ENCODE measurements at places on chromosomes 4 and X.
A peak's percentile ranks its signal among the peaks of the same experiment; 100 is the strongest.

DNA sequence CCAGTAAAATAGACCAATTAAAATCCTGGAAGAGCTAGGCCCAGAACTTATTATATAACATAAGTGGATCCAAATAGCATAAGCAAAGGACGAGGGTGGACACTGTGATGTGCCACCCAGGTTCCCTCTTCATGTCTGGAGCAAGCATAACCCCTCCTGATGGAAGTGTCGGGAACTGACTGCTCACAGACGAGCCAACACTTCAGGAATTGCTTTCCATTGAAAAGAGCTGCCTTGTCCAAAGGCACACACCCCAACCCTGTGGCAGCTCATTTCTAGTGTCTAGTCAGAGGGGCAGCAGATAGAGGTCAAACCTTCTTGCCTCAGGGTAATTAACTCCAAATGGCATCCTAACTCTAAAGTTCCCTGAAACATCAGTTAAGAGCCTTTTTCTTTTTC, 15.3 kb downstream of the DDIT4L start:
- no peak for DNase-seq

GRCh38 chr4:146340798-146341197, 126.5 kb downstream of the REELD1 start:
- peak; percentile 36 for DNase-seq

DNA sequence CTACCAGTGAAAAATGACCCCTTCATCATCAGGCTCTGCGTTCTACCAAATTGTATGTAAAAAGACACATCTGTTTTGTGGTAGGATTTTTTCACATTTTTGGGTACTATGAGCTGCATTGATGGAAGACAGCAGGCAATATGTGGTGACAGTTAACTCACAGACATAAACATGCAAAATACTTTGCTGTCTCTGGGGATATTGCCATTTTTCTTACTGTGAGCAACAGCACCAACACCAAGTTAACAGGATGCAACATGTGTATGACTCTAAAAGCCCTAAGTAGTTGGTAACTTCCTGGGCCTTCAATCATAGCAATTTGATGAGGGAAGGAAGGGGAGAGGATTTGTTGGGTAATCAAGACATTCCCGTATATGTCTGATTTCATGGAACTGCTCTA, 56.4 kb upstream of the DRP2 start:
- no peak for DNase-seq

DNA sequence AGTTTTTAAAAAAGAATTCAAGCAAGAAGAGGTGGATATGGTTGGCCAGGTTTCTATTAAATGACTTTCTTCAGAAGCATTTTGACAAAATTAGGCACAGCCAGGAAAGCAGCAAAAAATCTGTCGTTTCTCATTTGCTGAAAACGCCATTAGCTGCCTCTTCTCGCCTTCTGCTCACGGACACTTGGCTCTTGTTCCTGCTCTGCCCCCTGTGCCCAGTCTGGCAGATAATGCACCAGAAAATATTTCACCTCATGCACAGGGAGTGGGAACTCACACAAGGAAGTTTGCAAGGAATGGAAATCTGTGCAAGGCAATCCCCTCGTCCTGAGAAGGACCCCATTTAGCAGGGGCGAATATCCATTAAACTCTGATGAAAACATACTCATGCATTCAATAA, 260.0 kb downstream of the PACRGL start:
- DNase-seq, result no peak

DNA sequence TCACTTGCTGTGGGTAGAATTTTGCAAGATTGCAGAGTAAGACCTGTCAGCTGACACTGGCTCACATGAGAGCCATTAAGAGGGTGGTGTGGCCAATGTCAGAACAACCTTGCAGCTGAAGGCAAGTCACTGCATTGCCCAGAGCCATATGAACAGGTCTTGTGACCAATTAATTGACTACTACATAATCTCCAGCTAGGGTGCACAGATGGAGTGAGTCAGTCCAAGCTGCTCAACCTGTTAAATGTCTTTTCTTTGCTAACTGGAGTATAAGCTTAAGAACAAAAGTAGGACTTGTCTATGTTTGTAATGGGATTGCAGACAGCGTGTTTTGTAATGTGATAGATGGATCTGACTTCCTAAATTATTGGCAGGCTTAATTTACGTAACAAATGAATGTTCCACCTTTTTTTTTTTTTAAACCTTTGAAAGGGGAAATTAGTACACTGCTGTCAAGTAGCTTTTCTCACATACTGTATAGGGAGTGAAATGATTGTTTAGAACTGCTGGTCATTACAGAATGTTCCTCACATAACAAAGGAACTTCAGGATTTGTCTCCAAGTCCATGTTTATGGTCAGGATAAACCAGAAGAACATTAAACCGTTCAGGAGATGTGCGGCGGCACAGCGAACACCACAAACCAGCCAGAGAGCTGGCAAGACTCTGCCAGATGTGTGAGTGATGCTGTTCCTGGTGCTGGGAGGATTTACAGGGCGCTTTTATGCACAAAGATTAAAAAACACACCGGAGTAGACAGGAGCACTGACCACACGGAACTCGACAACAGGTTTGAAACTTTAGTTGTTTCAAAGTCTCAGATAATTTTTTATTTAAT, 37.0 kb downstream of the FNIP2 start:
- DNase-seq, result no peak

DNA sequence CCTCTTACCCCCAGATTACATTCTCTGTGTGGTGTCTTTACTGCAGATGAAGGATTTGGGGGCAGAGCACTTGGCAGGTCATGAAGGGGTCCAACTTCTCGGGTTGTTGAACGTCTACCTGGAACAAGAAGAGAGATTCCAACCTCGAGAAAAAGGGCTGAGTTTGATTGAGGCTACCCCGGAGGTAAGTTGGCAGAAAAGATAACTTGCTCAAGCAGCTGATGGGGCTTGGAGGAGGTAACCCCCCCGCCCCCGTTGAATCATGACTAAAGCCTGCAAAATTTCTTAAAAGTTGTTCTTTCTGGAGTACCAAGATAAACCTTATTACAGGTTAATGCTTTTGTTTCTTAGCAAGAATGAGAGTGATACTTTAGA, 1.5 kb downstream of the CCNG2 start:
- no peak for DNase-seq

- peak; percentile 17 for DNase-seq
Observed at GRCh38 chr4:108725457-108725856, 37.4 kb downstream of the ETNPPL start.

DNA sequence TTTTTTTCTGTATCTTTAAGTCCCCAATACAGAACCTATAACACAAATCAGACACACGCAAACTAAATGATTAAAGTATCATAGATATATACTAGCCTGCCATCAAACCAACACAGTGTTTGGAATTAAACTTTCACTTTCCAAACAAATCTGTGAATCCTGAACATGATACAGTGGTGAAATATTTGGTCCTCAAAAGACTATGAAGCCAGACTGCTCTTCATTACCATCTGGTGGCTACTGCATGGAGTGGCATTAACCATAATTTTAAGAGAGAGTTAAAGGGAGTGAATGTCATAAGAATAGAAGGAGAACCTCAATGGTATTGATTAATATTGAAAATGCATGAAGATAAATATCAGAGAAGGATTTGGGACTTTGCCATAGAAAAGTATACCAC, 9.2 kb upstream of the GABRA4 start:
- DNase-seq, result peak; percentile 19

GRCh38 chr4:92952897-92953296, 649.1 kb downstream of the GRID2 start:
- DNase-seq, result no peak

DNA sequence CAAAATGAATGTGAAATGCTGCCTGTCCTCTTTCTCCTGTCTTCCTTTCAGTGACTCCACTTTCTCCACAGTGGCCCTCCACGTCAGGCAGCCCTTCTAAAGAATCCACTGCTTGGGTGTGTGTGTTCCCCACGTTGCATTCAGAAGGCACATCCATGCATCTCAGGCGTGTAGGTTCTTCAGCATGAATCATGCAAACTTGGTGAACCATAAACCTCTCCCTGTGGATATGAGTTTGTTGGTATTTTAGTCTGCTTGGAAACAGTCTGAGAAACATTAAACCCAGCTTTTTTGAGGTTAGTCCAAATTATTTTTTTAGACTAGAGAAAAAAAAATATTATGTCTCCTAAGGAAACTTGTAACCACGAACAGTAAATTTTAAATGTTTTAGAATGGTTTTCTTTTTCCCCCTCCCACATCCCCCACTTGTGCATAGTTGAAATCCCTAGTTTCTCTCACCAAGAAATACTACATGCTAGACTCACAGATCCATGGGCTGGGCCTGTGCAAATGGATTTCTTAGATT, 251.6 kb downstream of the CBR4 start:
- DNase-seq, result no peak

DNA sequence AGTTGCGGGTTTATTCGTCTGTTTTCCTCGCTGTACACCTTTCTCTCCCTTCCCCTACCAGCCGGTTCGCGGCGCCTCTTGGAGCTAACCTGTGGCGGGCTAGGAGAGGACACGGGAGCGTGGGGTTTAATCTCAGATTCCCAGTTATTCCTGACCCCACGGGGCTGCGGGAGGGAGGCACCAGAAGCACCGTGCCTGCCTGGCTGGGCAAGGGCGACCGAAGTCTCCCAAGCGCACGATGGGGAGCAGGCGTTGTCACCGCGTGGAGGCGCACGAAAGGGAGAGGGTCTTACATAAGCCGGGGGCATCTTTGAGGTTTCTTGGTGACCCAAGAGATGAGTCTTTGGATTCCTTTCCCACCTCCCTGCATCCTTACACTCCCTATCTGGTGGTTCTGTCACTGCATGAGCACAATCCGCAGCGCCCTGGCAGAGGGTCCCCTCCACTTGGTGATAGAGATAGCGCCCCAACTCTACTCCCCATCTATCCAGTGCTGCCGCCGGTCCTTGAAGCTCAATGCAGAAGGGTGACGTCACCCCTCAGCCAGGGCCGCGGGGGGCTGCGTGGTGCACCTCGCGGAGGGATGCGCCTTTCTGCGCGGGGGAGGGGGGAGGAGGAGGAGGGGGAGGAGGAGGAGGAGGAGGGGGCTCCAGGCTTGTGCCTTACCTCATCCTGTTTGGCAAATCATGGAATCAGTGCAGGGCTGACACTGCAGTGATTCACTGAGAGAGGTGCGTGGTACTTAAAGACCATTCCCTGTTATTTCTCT, 793 bp downstream of the TSPAN7 start:
- DNase-seq, result no peak

DNA sequence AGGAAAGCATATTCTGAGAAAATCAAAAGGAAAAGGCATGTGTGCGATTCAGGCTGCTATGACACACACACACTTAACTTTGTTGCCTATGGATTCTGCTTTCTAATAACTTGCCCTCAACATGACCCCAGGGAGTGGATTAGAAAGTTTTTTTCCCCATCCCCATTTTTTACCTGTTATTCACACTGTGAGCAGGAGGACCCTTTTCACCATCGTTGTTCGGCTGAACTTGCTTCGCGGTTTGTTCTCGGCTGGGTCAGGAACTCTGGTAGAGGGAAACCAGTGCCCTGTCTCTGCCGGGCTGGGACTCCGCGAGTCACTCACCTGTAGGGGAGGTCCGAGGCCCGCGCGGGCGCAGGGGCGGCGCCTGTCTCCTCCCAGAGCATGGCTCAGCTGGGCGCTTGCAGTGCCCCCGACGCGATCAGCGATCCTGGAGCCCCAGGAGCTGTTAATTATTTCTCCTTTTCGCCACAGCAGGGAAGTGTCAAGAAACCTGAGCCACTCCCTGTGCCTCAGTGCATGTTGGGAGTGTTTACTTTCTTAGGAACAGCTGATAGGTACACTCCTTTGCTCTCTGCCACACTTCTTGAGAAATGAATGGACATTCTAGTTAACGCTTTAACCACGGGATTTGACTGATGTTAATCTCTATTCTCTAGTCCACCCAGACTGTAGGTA, at the start of gene RASSF6:
Gene RASSF6, minus strand, starts transcription at position 322 of the 678 bp plus-strand sequence. CDS start 8,641 bp downstream, outside the sequence.
- peak; percentile 76 for DNase-seq

DNA sequence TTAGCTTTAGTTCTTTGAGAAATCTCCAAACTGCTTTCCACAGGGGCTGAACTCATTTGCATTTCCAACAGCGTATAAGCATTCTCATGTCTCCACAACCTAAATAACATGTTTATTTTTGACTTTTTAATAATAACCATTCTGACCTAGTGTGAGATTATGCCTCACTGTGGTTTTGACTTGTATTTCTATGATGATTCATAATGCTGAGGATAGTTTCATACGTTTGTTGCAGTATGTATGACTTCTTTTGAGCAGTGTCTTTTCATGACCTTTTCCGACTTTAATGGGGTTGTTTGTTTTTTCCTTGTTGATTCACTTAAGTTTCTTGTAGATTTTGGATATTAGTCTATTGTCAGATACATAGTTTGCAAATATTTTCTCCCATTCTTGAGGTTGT, 1833.0 kb upstream of the PCDH10 start:
- no peak for DNase-seq

- DNase-seq, result no peak
Observed at GRCh38 chr4:115293093-115293462, 179.7 kb upstream of the NDST4 start.

DNA sequence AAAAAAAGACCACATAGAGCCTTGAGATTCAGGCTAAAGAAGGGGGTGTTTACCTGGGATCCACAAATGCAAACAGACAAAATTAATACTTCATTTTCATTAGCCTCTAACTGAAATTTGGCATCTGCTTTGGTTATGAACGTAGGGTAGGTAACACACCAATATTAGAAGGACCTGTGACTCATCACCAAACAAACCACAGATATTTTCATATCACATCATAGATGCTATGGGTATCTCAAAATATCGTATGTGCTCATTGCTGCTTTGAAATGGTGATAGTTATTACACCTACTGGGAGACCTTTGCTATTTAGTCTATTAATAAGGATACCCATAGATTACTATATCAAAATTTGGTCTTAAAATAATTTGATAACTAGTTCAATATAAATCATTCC, 180.6 kb upstream of the MAP3K15 start:
- no peak for DNase-seq

DNA sequence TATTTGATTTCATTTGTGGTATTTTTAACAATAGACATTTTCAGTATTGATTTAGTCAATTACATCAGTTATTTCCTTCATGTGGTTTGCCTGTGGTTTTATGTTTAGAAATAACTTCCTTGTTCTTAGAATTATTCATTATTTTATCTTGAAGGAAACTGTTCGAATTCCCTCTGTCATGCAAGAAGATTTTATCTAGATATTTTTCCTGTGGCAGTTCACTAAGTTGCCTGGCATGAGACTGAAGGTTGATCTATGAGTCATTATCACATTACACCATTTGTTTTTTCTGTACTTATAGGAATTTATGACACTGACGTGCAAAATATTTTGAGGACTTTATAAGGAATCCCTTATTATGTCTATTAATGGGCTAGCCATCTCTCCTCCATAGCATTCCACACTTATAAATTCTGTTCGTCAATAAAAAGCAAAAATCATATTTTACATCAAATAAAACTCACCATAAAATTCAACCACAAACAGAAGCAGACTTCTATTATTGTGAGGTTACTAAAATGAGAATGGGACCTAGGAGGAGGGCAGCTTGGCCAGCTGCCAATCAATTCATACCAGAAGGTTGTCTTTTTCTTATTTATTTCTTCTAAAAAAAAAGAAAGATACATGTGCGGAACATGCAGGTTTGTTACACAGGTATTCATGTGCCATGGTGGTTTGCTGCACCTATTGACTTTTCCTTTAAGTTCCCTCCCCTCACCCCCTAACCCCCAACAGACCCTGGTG, 179.0 kb downstream of the KCNIP4 start:
- DNase-seq, result no peak

Data from NAMALWA (cell line).